Cardiac atrium fibroblast (primary cell): ENCODE measurements at places on chromosomes 7 and 10. TPM values are rescaled to one million over a fixed set of nuclear protein-coding genes. Genes with fewer than 3 reads are reported as not detected.

Gene CXCL12
- 255 and 345 TPM in 2 replicates for total RNA-seq

Gene IMPDH1
- total RNA-seq = 79.1 and 96.0 TPM in 2 replicates

Gene CPXM2
- 0.18 and 2.1 TPM in 2 replicates for total RNA-seq

Gene LRRC61
- 0.16 TPM in 1 of 2 replicates, not detected in the other for total RNA-seq

Gene CTNNA3
- not detected in 2 replicates for total RNA-seq

Gene RTKN2
- total RNA-seq = 0.16 and 0.18 TPM in 2 replicates
